ENCODE measurements at places on chromosomes 1 and 21. TPM values are rescaled to one million over a fixed set of nuclear protein-coding genes. Genes with fewer than 3 reads are reported as not detected.

The LHX8 gene
- not detected for total RNA-seq

The CAMTA1 gene
- total RNA-seq: 43.2 TPM

The TIE1 gene
- total RNA-seq: 1.9 TPM

The ZFP69 gene
- 1.4 TPM for total RNA-seq

DNA sequence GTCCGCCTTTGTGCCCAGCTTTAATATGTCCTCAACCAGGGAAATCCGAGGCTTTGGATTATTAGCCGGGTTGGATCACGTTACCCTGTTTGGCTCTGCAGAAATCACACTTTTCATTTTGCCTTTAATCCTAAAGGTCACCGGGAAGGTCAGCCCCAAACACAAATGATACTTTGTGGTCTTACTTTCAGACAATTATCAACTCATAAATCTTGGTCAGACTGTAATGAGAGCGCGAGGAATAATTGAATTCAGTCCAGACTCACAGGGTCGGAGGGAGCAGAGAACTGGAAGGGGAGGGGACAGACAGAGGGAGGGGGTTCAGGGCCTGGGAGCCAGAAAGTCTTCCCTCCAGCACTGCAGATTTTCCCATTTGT, 91.7 kb upstream of the NFIA start:
- peaks cover 6% of the 10 kb centered on the region for H3K4me1 ChIP-seq
- no peak overlapping the region for H3K27ac ChIP-seq
- H3K36me3 ChIP-seq: no peaks in the 10 kb centered on the region
- no peak overlapping the region for H3K4me3 ChIP-seq

DNA sequence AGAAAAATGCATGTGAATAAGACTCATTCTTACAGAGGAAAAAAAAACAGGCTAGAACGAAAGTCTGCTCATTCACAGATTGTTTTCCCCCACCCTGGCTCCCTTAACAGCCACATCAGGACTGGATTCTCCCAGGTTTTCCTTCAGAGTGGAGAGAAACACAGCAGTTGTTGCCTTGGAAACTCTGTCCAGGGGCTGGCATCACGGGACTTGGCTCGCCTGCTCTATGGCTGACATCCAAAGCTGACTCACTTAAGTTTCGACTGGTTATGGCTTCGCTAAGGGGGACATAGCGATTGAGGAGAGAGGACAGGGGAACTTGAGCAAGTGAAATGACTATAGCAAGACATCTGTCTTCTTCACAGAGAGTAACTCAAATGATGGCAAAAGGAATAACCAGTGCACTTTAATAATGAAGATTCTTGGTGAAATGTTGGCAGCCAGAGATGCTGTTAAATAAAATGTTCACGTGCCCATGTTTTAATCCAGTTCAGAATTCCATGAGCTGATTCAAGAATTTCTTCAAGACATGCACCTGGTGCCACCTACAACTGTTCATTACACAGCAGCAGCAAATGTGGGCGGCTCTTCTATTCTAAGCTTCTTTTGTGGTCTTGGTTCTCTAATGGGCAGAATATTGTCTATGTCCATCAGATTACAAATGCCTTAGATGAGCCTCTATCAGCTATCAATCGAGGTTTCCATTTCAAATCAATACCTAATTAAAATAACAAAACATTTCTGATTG, 21.8 kb downstream of the MIS18A start:
- peaks cover 2% of the 10 kb centered on the region for H3K4me1 ChIP-seq
- H3K36me3 ChIP-seq: no peaks in the 10 kb centered on the region
- peaks cover 12% of the 10 kb centered on the region for H3K27me3 ChIP-seq
- no peak overlapping the region for H3K27ac ChIP-seq
- no peak for DNase-seq

GRCh38 chr1:55928576-55928975, 650.8 kb downstream of the PLPP3 start:
- H3K36me3 ChIP-seq: no peaks in the 10 kb centered on the region
- no peaks in the 10 kb centered on the region for H3K4me1 ChIP-seq
- H3K27ac ChIP-seq: no peak overlapping the region

GRCh38 chr1:152479792-152480595, 30.6 kb upstream of the LCE5A start:
- H3K27me3 ChIP-seq: no peaks in the 10 kb centered on the region
- no peak overlapping the region for H3K4me3 ChIP-seq
- peaks cover 5% of the 10 kb centered on the region for H3K4me1 ChIP-seq
- H3K36me3 ChIP-seq: peaks cover 7% of the 10 kb centered on the region

- H3K36me3 ChIP-seq: peaks cover 7% of the 10 kb centered on the region
- peak within 1 kb of the TSS; percentile 68 for H3K27ac ChIP-seq
- no peaks in the 10 kb centered on the region for H3K27me3 ChIP-seq
- peak; percentile 60 for DNase-seq
- H3K4me3 ChIP-seq: peak within 1 kb of the TSS; percentile 78
Observed at GRCh38 chr21:36156815-36157670, at the start of gene DOP1B. DOP1B (plus strand) TSS chr21:36156824; CDS start chr21:36164734, 7,910 bp downstream.

DNA sequence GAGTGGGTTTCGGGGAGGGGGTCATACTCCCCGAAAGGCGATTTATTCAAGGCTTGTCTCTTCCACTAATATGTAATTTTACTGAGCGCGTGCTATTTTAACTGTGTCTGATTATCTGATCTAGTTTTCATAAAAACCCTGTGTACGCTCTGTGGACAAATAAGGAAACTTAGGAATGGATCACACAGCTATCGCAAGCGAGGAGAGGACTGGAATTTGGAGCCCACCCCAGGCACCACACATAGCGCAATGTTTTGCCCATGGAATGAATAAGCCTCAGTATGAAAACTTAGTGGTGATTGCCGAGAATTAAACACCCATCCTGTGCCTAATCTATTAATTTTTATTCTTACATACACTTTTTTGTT, 9.8 kb upstream of the RAB42 start:
- peak overlapping the region; percentile 85 for H3K4me3 ChIP-seq
- peaks cover 39% of the 10 kb centered on the region for H3K36me3 ChIP-seq
- H3K27me3 ChIP-seq: no peaks in the 10 kb centered on the region

GRCh38 chr21:41634858-41635257, 126.9 kb upstream of the TMPRSS2 start:
- no peak for DNase-seq
- H3K27ac ChIP-seq: no peak overlapping the region
- peaks cover 2% of the 10 kb centered on the region for H3K27me3 ChIP-seq
- H3K36me3 ChIP-seq: no peaks in the 10 kb centered on the region

DNA sequence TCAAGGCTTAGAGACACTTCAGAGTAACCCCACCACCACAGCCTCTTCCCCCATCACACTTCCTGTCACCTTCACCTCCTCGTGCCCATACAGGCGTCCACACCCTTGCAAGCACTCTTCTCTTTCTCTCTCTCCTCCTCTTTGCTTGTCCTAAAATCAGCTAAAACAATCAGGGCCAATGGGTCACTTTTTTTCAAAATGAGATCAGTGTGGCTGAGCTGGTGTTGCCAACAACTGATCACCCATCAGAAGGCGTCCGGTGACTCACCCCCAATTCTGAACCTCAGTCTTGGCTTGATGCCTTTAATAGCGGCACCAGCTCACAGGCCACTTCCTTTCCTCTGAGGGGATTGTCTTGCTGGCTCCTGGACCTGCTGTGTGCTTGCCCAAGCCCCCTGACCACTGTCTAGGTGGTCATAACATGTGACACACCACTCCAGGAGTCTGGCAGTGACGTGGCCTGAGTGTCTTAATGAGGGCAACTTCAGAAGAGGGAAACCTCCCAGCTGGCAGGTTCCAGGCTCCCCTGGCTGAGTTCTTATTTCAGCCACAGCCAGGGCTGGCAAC, 1.6 kb downstream of the DRAXIN start:
- H3K4me3 ChIP-seq: peak overlapping the region; percentile 30
- H3K27ac ChIP-seq: peak overlapping the region; percentile 59
- H3K36me3 ChIP-seq: no peaks in the 10 kb centered on the region
- DNase-seq: peak; percentile 85
- H3K27me3 ChIP-seq: peaks cover 49% of the 10 kb centered on the region
- peaks cover 30% of the 10 kb centered on the region for H3K4me1 ChIP-seq

Data from activated CD8-positive, alpha-beta memory T cell treated with anti-CD3 and anti-CD28 coated beads, Interleukin-2, amount 10 ng/mL, durations not matched to agents 7 days and 5 days (primary cell).